ENCODE measurements at places on chromosomes 12 and 14.

DNA sequence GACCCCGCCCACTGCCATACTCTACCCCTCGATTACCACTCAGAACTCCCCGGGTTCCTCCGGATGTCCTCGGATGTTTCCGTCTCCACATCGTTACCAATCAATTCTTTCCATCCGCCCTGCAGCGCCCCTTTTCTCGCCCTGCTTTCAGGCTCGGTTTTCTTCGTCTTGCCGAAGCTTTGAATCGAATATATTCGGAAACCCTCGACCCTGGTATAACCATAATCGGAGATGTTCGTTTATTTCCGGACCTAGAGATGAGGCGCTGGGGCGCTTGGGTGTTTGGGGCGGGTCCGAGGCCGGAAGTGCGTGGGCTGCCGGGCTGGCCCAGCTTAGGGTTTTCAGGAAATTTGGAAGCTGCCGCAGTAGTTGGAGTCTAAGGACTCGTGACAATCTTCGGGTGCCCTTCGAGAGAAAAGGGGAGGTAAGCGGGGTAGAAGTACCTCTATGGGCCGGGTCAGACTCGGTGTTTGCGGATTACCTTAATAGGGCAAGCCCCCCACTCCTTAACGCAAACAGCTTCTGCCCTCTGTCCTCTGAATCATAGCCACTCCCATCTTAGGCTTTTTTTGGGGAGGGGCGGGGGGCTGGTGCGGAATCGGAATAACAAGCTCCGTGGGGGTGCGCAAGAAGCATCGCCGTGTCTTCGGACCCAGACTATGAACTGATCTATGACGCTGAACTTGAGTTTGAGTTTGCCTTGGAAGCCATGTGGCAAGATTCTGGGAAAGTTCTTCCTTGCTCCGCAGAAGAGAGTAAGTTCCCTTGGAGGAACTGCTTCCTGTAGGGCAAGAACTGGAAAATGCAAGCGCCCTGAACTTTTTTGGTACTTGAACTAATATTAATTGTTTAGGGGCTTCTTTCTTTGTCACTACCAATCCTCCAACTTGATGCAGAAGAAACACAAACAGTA is at the start of gene C14orf119:
Gene C14orf119 (plus strand): TSS at position 310 of the 913 bp plus-strand sequence. CDS start 2,154 bp downstream, outside the sequence.
- peak; percentile 99 for DNase-seq

DNA sequence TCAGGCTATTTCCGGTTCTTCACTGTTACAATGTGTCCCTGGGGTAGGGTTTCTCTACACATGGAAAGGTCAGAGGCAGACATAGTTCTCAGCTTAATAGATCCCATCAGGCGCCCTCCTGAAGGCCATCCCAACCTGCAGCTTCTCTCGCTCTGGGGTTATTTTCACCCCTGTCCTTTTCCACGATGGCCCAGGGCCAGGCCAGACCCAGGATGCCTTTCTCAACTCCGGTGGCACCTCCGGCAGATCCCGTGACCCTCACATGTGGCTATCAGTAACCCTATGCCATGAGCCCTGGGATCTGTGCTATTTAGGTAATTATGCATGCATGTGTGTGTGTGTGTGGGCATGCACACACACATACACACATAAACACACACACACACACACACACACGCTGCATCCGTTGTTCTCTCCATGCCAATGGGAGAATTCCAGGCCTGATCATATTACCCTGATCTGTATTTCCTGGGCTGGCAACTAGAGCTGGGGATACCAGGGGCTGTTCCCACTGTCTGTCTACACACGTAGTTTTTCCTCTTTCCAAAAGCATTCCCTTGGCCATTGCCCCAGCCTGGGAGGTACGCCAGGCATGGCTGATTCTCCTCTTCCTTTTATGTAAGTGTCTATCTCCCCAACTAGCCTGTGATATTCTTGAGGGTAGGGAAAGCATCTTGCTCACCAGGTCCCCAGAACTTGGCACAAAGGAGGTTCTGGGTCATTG is 51.2 kb upstream of the NOS1 start:
- DNase-seq: no peak

GRCh38 chr12:42584651-42585111 is 4.9 kb downstream of the PRICKLE1 start:
- no peak for DNase-seq

GRCh38 chr12:117363056-117363662 is 1.7 kb upstream of the NOS1 start:
- DNase-seq: no peak

DNA sequence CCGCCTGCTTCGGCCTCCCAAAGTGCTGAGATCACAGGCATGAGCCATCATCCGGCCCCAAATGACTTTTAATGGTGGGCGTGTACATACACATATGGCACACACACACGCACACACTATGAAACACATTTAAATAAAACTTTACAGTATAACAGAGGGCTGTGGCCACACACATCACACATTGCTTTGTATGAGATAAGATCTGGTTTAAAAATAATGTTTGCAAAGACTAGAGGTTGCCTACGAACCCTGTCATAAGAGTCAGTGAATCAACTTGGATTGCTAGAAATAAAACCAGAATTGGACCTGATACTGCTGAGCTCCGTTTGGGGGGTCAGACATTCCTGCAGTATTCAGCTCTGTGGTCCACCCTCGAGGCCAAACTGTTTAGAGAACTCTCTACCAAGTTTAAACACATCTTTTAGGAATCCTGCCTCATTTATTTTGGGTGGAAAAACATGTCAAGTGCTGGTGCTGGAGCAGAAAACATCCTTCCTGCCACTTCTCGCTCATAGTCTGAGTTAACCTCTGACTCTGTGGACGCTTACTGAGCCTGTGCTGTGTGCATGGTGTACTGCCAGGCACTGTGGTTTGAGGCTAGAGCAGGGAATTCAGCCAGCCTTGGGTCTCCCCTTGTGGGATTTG is 47.8 kb upstream of the EML1 start:
- DNase-seq: no peak

DNA sequence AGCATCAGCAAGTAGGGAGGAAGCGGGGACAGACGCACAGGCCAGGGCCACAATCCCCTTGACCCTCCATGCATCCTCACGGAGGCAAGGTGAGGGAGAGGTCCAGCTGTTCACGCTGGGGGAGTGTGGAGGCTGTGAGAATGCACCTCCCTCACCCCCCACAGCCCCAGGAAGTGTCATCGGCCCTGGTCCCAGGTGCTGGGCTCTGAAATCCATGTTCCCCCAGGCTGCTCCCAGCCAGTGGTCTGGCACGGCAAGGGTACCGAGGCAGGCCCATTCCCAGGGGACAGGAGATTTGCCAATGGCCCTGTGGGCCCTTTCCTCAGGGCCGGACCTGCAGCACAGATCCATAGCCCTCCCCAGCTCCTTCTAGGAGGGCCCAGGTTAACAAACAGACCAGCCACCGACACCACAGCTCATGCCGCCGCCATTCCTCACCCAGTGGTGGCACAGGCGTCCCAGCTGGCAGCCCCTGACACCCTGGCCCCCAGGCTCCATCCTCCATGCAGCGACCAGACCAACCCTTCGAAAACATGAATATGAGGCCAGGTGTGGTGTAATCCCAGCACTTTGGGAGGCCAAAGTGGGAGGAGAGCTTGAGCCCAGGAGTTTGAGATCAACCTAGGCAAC is 21.9 kb upstream of the EIF5 start:
- no peak for DNase-seq

All from bronchial epithelial cell (primary cell).